Left lung (tissue), 14 donors: ENCODE measurements at places on chromosomes 5 and 9.

DNA sequence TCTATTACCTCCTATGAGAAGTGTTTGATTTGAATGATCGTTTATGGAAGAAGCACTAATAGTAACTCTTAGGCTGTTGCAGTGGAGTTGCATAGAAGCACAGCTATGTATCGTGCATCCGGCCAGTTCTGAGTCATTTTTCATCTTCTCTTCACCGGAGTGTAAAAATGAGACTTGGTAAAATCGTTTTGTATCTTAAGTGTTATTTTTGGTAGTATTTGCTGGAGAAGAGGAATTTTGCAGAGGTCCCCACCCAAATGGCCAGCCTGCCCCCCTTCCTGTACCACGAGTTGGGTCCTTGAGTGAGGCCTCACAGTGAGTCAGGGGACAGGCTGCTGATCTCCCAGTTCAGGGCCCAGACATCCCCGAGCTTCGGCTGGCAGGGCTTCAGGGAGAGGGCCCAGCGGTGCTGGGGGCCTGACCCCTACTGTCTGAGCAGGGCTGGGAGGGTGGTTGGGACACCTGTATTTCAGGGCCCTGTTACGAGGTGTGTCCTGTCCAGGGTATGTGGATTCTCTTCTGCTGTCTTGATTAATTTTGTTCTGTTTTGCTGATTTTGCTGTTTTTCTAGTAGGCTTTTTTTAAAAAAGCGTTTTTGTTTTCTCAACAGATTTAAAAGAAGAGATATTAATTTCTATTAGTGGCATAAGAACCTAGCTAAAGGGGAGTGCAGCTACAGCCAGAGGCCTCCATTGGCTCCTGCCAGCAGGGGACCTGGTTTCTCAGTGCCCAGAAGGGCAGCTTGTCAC lies 210.8 kb downstream of the TRIO start:
- DNase-seq, result no peak

- DNase-seq, result no peak
Observed at GRCh38 chr5:136006761-136007251, 22.0 kb upstream of the TGFBI start.

DNA sequence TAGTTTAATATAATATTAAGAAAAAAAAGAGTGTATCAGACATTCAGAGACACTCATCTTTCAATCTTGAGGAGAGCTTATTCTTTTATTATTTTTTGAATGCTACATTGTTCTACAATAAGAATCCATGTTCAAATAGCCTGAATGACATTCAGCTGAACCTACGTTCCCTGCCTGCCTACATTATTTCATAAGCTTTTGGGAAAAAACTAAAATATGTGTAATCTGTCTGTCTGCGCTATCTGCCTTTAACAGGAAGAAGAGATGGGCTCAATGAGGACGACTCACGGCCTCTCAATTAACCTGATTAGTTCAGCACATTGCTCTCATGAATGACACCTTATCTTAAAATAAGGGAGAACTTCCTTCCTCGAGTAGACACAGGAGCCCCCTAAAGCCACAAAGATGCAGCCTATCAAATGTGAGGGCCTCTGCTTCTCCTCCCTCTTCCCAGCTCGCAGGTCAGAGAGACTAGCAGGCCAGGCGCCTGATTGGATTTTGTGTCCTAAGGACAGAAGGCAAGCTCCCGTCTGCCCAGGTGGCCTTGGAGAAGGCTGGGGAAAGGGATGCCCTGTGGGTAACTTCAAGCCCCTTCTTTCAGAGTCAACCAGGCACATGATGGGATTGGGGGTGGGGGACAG lies 37.8 kb downstream of the EBF1 start:
- no peak for DNase-seq

- no peak for DNase-seq
Observed at GRCh38 chr9:84340535-84340934, at the start of gene SLC28A3. Gene SLC28A3 (minus strand): TSS chr9:84340758. CDS start chr9:84340633, 125 bp downstream.
